ENCODE measurements at places on chromosomes 3 and 15.
A peak's percentile ranks its signal among the peaks of the same experiment; 100 is the strongest.

DNA sequence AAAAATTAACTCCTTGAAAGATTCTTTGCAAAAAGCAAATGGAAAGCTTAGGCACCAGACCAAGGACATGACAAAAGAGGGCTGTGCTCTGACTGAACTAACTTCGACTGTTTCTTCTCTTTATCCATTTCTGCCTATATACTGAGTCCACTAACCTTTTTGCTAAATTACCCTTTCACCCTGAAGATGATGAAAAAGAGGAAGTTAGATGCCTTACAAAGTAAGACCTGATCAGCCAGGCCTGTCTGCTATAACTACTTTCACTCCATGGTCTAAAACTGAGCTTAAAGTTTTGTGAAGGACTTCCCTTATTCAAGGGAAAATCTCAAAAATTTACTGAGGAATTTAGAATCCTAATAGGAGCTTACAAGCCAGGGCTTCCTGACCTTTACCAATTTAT lies 6.2 kb upstream of the IGSF10 start:
- no peak for DNase-seq

DNA sequence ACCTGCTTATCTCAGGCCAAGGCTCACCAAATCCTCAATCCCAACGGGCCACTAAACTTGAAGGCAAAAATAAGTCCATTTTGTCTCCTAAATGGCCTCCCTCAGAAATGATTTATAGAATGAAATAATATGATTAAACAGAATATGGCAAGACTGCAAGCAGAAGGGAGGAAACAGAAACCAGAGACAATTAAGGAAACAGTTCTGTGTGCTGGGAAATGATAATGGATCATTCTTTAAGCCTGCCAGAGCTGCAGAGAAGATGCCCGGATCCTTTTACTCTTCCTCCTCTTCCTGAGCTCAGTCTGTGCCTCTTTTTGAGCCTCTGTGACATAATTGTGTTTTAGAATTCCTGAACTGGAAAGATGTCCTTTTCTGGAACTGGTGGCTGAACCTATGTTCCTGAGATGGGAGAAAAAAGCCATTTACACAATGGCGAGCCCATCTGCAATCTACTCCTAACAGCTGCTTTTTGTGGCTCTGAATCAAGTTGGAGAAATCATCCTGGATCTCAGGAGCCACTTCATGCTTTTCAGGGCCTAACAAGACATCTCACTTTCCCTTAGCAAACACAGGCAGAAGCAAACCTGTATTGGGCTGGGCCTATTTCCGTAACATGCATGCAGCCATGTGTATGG lies 2.8 kb upstream of the ABHD2 start:
- no peak for DNase-seq

- DNase-seq, result no peak
Measured at GRCh38 chr3:49057268-49057667, 28.1 kb upstream of the IMPDH2 start.

- DNase-seq, result peak; percentile 32
Measured at GRCh38 chr3:10707400-10708215, 108.4 kb upstream of the SLC6A11 start.

DNA sequence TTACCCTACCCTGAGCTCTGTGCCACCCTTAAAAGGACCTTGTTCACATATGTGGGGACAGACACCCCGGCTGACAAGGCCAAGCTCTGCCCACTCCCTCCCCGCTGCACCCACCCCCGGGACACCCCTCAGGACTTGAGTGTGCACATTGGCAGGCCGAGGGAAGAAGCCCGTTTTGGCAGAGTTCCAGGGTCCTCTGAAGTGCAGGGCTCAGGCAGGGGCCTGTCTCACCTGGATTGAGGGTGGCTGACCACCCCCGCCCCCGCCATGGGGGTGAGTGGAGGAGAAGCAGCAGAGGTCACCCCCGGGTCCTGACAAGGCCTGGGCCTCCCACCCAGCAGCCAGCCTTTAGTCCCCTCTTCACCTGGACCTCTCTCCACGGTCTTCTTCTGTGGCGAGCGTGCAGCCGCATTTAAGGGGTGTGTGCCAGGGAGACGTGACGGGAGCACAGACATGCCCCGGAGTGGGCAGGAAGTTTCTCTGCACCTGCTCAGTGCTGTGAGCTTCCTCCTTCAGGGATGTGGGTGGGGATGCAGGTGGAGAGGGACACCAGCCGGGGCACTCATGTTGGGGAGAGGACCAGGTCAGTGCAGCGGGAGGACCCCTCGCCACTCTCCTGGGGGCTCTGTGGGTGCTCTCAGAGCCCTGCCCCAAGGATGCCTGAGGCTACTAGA lies 50.7 kb downstream of the LINGO1 start:
- no peak for DNase-seq

DNA sequence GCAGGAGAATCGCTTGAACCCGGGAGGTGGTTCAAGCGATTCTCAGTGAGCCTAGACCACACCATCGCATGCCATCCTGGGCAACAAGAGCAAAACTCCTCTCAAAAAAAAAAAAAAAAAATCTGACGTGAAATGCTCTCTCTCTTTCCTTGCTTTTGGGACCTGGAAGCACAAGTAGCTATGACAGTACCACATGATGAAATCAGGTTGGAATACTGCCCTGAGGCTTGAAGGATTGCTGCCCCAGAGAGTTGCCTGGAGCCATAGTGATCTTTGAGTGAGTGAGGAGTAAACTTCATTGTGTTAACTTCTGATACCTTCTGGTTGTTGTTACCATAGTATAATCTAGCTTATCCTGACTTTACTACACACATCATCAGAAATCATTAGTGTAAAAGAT lies 23.3 kb downstream of the AKAP13 start:
- DNase-seq, result no peak

DNA sequence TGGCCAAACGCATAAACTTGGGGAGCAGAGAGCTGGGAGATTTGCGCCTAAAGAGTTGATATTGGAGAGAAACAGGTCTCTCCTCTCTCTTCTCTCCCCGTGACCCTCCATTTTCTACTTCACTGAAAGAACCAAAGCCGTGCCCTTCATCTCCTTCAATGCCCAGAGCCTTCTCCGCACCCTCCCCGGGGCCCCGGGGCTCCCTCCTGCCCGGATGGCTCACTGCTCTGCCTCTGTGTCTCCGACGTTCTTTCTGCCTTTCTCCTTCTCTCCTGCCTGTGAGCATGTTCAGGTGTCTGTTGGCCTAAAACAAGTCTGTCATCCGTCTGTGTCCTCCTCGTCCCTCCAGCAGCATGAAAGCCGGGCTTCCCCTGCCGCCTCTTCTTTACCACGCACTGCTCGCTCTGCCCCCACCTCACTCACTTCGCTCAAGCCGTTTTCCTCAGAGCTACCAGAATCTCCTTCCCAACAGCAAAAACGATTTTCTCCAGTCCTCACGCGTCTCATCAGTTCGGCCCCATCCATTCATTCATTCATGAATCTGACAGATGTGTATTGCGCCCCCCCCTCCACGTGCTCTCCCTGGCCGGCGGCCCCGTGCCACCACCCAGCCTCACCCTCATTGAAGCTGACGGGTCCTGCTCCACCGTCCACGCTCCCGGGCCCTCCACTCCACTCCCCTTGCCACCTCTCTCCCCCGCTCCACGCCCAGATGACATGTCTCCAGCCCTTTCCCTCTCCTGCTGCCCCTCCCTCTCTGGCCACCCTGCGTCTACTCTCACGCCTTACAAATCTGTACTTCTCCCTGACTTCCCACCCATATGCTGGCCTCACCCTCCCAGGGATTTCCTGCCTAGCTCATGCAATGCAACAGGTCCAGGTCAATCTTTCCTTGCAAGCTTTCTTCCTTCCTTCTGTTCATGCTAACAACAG lies 10.2 kb downstream of the MUC4 start:
- no peak for DNase-seq

GRCh38 chr3:65745306-65745705 lies 293.4 kb downstream of the MAGI1 start:
- DNase-seq, result no peak

- no peak for DNase-seq
Measured at GRCh38 chr3:174223626-174224025, 635.5 kb upstream of the NAALADL2 start.

DNA sequence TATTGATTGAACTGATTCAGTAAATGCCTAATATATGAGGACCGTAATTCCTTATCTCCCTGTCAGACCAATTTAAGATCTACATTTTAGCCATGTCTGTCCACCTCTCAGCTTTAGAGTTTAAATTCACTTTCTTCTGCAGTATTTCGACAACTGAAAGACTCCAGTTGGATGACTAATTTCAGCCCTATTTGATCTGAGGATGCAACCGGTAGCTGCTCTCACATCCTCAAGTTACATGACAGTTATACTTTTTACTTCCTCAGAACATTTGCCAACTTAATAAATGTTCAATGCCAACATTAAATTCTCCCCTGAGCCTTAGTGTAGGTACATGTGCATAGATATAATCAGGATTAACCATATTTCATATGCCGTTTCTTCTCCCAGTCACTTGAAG lies 2.5 kb upstream of the HHLA2 start:
- no peak for DNase-seq

GRCh38 chr3:53729618-53730017 lies 116.6 kb downstream of the CHDH start:
- no peak for DNase-seq

GRCh38 chr15:57726411-57726810 lies 19.9 kb downstream of the POLR2M start:
- DNase-seq, result no peak

- no peak for DNase-seq
Measured at GRCh38 chr3:56914646-56915045, 112.9 kb upstream of the ARHGEF3 start.

DNA sequence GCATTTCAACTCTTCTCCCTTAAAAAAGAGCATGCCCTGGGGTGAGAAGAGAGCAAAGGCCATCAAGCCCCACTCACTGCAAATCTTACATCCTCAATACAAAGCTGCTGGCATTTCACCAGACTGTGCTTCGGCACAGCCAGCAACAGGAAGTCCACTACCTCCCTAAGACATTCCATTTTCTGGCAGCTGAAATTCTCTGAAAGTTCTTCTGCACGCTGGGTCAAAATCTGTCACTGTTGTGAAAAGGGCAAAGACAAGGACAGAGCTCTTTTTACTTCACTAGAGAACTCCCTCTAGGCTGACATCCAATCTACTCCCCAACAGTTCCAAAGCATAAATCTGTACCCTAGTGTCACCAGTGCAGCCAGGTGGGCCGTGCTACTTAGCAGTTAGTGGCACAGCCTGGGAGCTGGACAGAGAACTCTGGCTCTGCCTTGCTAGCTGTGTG lies 6.3 kb downstream of the MTMR10 start:
- DNase-seq, result no peak

- DNase-seq, result no peak
Measured at GRCh38 chr15:76342382-76343201, 6.0 kb downstream of the ISL2 start.

DNA sequence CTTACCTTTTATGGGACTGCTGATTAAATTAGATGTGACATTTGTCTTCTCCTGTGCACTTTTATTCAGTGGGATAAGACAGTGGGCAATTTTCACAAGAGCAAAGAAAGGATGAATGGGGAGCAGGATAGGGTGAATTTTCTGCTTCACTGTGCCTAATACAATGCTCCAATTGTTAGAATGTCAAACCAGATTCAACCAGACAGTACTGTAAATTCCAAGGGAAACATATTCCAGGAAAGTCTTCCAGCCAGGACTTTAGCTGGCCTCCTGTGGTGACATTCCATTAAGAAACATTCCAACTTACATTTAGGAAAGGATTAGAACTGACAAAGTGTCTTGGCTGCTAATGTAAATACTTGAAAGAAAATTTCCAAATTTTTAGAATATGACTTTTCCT lies 100.1 kb upstream of the PROK2 start:
- no peak for DNase-seq

- DNase-seq, result no peak
Measured at GRCh38 chr3:14907043-14907966, 40.1 kb upstream of the NR2C2 start.

DNA sequence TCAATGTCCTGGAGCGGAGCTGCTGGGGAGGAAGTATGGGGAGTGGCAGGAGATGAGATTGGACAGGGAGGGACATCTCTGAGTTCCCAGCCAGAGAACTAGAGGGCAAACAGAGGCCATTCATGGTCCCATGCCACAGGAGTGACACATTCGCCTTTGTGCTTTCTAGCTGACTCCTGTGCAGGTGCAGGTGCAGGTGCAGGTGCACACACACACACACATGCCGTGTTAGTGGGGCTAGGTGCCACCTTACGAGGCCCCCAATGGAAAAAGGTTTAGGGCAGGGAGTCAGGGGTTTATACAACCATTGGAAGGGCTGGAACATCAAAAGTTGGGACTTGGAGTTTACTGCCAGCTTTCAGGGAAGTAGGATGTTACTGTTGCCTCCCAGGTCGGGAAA lies 52.0 kb downstream of the TPRA1 start:
- no peak for DNase-seq

- no peak for DNase-seq
Measured at GRCh38 chr3:14459384-14459783, 57.0 kb downstream of the SLC6A6 start.

- no peak for DNase-seq
Measured at GRCh38 chr3:134605556-134605955, 45.3 kb downstream of the KY start.

DNA sequence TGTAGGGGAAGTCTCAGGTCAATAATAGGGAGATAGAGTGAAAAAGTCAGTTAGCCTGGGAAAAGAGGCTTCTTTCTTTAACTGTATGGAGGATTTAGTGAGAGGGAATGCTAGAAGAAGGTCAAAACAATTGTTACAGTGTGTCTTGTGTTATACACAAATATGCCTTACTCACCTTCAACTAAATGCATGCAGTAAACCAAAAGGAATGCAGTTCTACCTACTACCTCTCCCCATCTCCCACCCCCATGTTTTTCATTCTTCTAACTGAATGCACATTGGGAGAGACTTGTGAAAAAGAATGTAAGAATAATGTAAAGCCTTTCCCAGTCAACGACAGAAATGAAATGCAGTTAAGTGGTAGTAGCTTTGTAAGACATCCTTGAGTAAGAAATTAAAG lies 33.8 kb downstream of the CCDC66 start:
- no peak for DNase-seq

DNA sequence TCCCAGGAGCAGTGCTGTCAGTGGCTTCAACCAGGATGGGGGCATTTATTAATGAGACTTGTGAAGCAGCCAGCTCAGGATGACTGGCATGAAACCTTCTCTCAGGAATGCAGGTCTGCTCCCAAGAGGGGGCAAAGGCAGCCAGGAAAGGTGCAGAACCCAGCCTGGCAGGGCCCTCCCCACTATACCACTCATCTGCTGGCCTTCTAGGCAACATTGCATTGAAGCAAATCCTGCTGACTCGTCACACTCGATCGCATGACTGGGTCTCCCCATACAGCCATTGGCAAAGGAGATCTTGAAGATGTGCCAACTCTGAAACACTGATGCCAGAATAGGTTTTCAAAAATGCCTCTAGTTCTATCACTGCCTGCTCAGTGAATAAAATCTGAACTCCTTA lies 65.7 kb upstream of the CMTM7 start:
- no peak for DNase-seq

DNA sequence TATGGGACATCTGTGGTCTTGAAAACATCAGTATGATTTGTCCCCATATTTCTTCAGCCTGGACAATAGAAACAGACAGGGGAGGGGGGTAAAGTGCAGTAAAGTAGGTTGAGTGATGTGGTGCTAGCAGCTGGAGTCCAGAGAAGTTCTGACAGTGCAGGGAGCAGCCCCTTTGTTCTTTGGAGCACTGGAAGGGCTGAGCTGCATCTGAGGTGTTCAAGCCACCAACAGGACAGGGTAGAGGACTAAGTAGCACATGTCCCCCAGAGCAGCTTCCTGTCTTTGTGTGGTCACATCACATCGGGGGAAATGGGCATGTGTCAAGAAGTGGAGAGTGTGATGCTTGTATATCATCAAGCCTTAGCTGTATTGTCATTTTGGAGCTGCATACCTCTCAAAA lies 12.1 kb downstream of the MRPS22 start:
- no peak for DNase-seq

- no peak for DNase-seq
Measured at GRCh38 chr3:126718561-126719445, 14.8 kb downstream of the CHCHD6 start.

Data from endothelial cell (in vitro differentiated cells).